ENCODE measurements at places on chromosomes 1 and 21.
A peak's percentile ranks its signal among the peaks of the same experiment; 100 is the strongest.

- DNase-seq = no peak
Measured at GRCh38 chr1:230271300-230272035, 154.7 kb downstream of the PGBD5 start.

- no peak for DNase-seq
Measured at GRCh38 chr1:19336543-19336942, 24.4 kb downstream of the SLC66A1 start.

DNA sequence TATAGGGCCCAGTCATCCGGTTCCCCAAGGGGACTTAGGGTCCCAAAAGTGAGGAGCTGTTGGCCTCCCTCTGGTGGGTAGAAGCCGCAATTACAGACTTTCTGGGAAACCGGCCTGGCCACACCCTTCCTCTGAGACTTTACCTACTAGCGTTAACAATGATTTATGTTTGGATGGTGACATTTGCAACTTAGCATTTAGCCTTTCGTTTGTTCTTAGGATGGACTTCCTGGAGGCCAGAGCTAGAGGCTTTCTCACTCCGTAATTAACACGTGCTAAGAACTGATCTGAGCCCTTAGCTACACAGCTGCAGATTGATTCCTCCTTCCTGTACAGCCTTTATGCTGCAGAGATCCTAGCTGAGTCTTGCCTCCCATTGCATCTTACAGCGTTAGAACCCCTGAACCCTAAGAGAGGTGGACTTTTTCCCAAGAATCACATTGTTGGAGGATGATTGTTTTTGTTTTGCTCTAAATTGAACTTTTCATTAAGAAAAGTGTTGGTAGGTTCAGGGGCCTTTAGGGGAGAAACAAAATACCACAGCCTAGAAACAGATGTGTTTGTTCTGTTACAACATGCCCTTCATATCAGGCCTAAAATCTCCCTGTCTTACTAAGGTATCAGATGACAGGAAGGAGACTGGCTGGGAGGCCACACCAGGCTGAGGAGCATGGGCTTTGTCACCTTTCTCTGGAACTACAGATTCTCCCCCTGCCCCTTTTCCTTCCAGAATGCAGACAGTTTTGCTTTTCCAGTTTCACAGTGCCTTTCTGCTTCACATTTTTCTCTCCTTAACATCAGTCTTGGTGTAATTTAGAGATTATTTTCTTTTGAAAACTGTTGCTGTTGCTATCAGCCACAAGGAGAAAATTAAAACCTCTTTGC lies 1.9 kb downstream of the S100A11 start:
- peak; percentile 46 for DNase-seq

GRCh38 chr1:155967341-155968050 lies 10.9 kb downstream of the ARHGEF2 start:
- no peak for DNase-seq

- DNase-seq = no peak
Measured at GRCh38 chr1:43653339-43653738, 3.4 kb downstream of the KDM4A start.

DNA sequence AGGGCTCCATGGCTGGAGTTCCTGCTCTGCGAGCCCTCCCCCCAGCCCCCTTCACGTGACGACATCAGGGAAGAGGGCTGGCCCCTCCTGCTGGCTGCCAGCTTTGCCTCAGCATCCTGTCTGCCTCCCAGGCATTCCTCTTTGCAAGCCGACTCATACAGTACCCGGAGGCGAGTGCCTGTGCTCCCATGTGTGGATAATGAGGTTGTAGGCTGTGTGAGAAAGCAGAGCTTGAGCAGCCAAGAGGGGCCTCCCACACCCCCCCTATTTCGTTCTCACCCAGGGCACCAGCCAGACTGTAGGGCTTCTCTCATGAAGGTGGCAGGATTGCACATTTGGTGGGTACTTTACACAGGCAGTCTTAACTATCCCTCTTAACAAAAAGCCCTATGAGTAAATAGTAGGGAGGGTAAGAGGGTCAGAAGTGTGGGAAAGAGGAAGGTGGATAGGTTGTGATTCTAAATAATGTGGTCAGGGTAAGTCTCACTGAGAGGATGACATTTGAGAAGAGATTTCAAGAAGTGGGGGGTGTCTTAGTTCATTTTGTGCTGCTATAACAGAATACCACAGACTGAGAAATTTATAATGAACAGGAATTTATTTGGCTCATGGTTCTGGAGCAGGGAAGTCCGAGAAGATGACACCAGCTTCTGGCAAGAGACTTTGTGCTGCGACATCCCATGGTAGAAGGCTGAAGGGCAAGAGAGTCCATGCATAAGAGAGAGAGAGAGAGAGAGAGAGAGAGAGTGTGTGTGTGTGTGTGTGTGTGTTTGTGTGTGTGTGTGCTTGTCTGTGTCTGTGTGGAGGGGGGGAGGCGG lies 113.5 kb downstream of the OMA1 start:
- DNase-seq = no peak

DNA sequence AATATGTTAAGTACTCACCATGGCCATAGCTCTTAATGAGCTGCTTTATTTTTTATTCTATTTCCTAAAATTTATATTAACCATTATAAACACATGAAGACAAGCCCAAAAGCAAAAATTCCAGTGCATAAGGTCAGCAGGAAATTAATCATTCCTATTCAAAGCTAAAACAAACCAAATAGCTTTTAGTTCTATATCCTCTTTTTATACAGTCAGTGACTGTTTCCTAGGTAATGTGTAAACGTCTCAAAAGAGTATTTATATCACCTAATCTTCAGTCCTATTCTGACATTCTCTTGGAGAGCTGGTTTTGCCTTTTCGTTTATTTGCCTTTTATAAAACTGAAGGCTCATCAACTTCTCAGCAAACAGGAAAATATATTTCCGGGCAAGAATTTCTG lies 4.2 kb downstream of the GOLPH3L start:
- no peak for DNase-seq

DNA sequence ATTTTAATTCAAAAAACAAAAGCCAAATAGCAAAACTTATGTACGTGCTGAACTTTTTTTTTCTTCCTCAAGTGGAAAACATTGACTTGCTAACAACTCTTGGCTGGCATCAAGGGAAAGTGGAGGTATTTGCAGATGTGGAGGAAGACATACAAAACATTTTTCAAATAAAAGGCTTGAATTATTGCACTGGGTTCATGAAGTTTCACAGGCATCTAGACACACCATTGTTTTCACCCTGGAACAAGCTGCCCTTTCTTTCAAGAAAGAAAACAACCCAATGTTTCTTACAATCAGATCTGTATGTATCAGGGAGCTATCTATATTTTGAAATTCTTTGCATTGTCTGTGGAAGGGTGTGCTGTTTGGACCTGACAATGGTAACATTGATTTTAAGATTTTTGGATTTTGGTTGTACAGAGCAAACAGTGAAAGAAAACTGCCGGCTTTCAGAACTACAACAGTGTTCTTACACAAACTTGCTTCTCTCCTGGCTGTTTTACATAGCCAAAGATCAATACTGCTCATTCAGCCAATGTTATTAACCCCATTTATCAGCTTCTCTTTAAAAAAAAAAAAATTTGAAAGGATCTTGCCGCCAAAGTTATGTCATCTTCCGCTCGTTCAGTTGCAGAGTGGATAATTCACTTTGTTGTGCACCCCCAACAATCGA lies 187.7 kb upstream of the FOXD3 start:
- DNase-seq = no peak

- DNase-seq = peak; percentile 39
Measured at GRCh38 chr1:84442256-84442655, 36.8 kb upstream of the RPF1 start.

DNA sequence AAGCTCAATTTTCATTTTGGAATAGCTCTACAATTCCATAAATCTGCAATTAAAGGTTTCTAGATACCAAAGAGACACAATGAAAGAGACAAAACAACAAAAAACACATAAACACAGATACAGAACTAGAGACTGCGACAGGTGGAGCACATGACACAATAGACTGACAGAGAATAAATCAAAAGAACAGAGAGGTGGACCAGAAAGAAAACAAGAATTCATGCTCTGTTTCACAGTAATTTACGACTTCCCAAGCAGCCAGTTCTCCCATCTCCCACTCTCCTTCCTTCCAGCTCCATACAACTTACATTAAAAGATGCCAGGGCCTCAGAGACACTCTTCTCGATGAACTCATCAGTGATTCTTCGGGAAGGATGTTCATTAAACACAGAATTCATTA lies 15.1 kb upstream of the RBM8A start:
- DNase-seq = no peak

DNA sequence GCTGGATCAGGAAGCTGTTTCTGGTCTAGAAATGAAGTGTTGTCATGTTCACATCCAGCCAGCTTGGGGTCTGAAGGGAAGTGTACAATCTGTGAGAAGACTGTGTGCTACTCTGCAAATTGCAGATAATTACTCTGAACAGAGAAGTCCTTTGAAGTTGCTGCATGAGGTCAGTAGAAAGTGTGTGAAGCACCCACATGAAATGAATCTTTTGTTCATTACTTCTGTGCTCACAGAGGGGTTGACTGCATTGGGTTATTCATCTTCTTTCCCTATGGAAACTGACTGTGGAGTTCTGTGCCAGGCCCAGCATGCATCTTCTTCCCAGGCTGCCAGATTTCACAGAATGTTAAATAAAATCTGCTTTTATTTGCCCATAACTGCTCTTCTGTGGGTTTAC lies 47.1 kb downstream of the CTH start:
- no peak for DNase-seq

- DNase-seq = no peak
Measured at GRCh38 chr1:26023826-26024225, 2.3 kb downstream of the EXTL1 start.
